Stimulated activated CD4-positive, alpha-beta T cell treated with anti-CD3 and anti-CD28 coated beads, Interleukin-12 subunit alpha, Interleukin-12 subunit beta, amount 100 ng/mL, for 48 hours (primary cell): ENCODE measurements at places on chromosomes 13 and 19.

- no peak for DNase-seq
Observed at GRCh38 chr13:75489502-75490263, 7.7 kb upstream of the TBC1D4 start.

GRCh38 chr19:48982280-48982679 is 10.8 kb downstream of the GYS1 start:
- no peak for DNase-seq

DNA sequence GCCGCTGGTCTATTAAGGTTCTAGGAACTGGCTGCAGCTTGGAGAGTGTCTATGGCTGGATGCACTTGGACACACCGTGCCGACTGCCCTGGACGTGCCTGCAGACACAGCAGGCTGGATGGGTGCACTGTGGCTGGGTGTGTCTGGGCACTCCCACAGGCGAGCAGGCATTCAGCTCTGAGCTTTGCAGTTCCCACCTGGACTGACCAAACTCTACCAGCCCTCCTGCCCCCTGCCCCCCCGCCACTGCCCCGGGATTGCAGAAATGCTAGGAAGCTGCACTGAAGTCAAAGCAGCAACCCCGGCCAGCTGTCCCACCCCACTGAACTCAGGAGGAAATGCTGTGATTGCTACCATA is 7.0 kb upstream of the LRP3 start:
- no peak for DNase-seq

DNA sequence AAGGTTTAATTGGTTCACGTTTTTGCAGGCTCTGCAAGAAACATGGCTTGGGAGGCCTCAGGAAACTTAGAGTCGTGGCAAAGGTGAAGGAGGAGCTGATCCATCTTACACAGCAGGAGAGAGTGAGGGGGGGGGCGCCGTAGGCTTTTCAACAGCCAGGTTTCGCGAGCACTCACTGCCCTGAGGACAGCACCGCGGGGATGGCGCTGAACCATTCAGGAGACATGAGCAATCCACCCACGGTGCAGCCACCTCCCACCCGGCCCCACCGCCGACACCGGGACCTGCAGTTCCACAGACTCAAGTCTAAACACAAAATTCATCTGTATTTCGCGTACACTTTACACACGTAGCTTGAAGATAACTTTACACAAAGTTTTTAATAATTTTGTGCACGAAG is 73.6 kb downstream of the KDM4B start:
- no peak for DNase-seq

DNA sequence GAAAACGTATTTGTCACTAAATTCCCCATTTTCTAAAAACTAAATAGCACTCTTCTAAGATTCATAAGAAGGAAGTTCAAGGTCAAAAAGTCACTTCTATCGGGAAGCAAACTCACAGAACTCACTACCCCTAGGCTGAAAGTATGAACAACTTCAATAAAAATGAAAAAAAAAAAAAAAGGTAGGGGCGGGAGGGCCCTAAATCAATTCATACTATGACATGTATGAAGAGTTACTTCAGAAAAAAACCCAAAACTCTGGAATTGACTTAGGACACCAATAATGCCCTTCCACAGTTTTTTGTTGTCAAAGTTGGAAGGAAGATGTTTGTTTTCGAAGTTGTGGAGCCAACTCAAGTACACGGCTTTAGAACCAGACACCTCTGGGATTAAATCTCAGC is 1.1 kb downstream of the SUCLA2 start:
- DNase-seq = no peak

- peak; percentile 79 for DNase-seq
Observed at GRCh38 chr19:11964858-11965645, at the start of gene ZNF763. TSS of gene ZNF763 (plus strand) at chr19:11965040. CDS start at chr19:11965209, 169 bp downstream.
